ENCODE measurements at places on chromosomes 5 and 9.

DNA sequence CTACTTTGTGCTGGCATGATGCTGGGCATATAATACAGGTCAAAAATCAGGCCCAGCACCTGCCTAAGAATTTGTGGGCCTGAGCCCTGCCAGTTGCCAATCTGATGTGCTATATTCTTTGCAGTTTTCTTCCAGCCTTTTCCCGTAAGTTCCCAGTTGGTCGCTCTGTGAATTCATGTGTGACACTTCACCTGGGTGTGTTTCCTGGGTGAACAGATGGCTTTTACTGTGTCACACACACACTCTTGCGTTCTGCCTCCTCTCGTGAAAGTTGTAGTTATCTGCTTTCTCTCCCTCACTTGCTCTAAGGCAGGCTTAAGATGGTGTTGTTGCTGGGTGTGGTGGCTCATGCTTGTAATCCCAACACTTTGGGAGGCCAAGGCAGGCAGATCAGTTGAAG is 153.5 kb upstream of the DMRT1 start:
- no peak for DNase-seq

- DNase-seq, result no peak
Observed at GRCh38 chr5:6659941-6660684, 26.9 kb downstream of the SRD5A1 start.

GRCh38 chr9:84860249-84861115 is 191.0 kb downstream of the NTRK2 start:
- no peak for DNase-seq

- DNase-seq, result no peak
Observed at GRCh38 chr5:134245101-134245604, 19.3 kb upstream of the PPP2CA start.

DNA sequence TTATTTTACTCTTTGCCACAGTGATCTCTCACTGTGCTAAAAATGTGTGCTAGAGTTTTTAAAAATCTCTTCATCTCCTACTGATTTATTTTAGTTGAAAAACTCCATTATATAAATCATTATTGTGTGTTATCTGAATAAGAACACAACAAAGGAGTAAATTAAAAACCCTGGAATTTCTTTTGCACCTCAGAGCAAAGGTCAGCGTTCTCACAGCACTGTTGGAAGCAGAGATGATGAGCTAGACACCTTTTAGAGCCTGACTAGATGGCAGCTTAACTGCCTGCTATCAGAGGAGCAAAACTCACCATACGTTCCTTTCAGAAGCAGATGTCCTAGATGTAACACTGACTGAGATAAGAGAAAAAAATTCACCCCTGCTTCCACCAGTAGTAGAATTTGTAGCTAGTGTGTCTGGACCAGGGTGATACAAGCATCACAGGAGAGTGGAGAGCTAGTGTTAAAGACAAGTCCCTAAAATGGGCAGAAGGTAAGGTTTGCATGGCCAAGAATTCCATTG is 147.1 kb downstream of the ENTREP1 start:
- no peak for DNase-seq

GRCh38 chr5:1827886-1828397 is 26.7 kb downstream of the NDUFS6 start:
- DNase-seq, result no peak

- DNase-seq, result no peak
Observed at GRCh38 chr9:115277301-115277700, 159.3 kb upstream of the TNC start.

GRCh38 chr5:32027093-32027716 is 146.9 kb downstream of the GOLPH3 start:
- DNase-seq, result no peak

- DNase-seq, result no peak
Observed at GRCh38 chr5:88883836-88884607, 1.0 kb upstream of the MEF2C start.

GRCh38 chr5:68557162-68557936 is 341.8 kb downstream of the PIK3R1 start:
- no peak for DNase-seq

- no peak for DNase-seq
Observed at GRCh38 chr9:127059765-127060361, 62.6 kb downstream of the ANGPTL2 start.

GRCh38 chr9:1042466-1042865 is 7.7 kb upstream of the DMRT2 start:
- DNase-seq, result no peak

- DNase-seq, result no peak
Observed at GRCh38 chr5:8329773-8330172, 460.8 kb downstream of the MTRR start.

- DNase-seq, result no peak
Observed at GRCh38 chr5:74112372-74113195, 486.6 kb downstream of the ARHGEF28 start.

DNA sequence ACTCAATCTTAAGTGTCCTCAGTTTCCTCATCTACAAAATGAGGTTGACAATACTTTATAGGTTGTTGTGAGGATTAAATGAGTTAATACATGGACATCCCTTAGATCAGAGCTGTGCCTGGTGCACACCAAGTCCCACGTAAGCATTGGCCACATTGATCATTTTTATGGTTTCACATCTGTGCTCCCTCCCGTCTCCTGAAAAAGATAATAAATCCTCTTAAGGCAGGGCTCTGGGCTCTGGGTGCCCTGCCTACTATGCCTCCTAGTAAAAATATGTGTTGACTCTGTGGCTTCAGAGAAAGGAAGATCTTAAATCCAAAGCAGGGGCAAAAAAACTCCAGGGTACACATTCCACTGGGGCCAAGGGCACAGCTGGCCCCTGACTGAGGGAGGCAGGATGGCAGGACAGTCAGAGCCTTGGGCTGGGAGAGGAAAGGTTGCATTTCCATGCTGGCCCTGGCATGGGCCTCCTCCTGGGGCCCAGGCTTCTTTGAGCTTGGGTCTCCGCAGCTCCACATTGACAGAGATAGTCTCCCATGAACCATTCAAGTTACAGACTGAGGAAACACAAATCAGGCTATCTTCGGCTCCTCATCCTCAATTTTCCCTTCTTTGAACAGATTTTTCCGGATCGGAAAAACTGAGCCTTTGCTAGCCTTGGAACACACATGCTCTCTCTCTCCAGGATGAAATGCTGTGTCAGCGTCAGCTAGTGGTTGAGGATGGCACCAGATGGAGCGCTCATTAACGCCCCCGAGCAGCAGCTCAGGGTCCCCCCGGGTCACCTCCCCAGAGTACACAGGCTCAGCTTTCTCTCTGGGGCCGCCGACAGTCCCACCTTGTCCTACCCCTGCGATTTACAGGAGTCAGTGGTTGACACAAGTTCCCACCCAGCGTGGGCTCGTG is 22.4 kb upstream of the KIF12 start:
- DNase-seq, result no peak

- no peak for DNase-seq
Observed at GRCh38 chr9:99576002-99576401, 245.7 kb upstream of the NR4A3 start.

GRCh38 chr9:93265301-93265971 is 81.5 kb downstream of the WNK2 start:
- DNase-seq, result no peak

DNA sequence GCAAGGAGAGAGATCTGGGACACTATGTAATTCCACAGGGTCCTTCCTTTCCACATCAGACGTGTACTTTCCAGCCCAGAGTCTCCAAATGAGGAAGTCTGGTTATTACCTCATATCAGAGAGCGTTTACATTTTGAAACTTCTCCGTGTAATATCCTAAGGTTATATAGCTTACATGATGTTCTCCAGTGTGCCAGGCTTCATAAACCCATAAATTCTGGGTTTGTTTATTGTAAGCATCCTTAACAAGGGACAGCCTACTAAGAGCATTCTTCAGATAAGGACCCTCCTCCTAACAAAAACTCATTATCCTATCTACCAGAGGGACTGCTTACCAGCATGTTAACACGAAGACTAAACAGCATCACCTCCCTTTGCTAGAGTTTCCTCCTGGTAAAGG is 17.9 kb downstream of the SRFBP1 start:
- DNase-seq, result no peak
